ENCODE measurements at places on chromosomes 2 and 18.

DNA sequence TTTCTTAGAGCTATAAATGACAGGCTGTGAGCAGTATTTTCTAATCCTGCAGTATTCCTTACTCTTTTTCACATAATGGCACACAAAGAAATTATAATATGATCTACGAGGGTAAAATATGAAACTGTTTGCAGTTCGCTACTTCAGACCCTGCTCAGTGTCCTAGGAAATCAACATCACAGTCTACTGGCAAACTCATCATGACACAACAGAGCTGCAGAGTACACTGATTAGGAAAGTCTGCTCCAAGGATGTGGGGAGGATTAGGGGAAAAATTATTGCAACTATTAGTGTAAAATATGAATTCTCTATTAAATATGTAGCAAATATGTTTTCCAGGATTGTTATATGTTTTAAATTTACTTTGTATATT lies 149.2 kb upstream of the REG3G start:
- no peak for DNase-seq

DNA sequence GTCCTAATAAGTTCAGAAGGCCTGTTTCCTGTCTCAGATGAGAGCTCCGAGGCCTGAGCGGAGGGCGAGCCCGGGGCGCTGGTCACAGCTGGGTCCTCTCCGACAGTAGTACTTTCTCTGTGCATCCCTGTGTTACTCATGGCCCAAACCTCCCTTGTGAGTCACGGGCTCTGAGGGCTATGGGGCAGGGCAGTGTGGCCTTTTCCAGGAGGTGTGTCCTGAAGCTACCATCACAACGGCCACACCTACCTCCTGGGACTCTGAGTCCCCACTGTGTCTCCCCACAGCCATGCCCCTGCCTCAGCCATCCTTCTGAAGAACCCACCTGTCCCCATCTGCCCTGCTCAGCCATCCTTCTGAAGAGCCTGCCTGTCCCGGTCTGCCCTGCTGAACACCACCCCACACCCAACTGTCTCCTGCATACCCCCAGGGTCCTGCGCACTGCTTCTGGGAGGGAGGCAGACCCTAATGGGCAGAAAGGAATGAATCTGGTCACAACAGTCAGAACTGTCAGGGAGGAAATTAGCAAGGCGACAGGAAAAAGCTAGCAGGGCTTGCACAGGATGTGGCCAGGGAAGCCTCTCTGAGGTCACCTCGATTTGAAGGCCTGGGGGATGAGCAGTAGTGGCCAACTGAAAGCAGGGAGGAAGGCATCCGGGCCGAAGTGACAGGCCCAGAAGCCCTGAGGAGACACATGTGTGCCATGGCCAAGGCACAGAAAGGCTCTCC lies 145.4 kb upstream of the RIOK3 start:
- no peak for DNase-seq

GRCh38 chr2:131145040-131145439 lies 39.9 kb downstream of the PLEKHB2 start:
- DNase-seq, result no peak

GRCh38 chr2:62202729-62203128 lies 6.8 kb downstream of the B3GNT2 start:
- DNase-seq, result no peak

GRCh38 chr18:12883684-12884405 lies at the start of gene PTPN2:
TSS of gene PTPN2 (minus strand) at chr18:12884237. CDS start at chr18:12884141, 96 bp downstream.
- DNase-seq, result peak; percentile 88

DNA sequence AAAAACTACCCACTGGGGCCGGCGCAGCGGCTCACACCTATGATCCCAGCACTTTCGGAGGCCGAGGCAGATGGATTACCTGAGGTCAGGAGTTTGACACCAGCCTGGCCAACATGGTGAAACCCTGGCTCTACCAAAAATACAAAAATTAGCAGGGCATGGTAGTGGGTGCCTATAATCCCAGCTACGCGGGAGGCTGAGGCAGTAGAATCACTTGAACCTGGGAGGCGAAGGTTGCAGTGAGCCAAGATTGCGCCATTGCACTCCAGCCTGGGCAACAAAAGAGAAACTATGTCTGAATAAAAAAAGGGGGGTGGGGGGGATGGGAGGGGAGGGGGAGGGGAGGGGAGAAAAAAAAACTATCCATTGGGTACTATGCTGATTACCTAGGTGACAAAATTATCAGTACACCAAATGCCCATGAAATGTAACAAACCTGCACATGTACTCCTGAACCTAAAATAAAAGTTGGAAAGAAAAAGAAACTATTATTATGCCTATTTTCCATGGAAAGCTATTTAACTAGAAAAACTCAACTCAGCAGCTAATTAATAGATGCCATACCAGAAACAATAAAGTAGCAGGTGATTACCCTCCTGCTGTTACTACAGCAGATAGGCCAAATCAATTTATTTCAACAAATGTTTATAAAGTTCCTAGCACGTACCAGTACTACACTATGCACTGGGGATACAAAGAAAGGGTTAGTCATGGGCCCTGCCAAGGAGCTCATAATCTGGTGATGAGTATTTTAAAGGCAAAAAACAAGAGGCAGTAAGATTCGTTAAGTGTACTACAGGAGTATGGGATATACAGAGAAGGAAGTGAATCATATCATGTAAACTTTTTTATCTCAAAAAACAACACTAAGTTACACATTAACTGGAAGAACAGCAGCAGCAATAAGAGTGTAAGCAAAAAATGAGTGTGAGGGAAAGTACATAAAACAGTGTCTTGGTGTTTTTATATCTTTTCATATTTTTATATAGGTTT lies 112.8 kb upstream of the SLC39A10 start:
- no peak for DNase-seq

DNA sequence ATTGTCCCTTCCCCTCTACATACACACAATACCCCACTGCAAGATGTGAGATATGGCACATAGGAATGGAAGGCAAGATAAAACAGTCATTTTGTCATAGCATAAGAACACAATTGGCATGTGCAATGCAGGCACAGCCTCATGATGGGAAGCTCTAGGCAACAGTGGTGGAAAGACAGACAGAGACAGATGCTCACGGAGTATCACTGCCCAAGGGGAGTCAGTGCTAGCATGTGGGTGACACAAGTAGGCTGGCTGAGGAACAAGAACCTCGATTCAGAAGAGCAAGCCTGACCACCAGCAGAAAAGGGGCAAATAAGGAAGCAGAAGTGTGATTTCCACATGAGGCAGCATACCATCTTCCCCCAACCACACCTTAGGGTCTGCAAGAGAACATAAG lies 323.6 kb downstream of the PAX3 start:
- DNase-seq, result no peak

DNA sequence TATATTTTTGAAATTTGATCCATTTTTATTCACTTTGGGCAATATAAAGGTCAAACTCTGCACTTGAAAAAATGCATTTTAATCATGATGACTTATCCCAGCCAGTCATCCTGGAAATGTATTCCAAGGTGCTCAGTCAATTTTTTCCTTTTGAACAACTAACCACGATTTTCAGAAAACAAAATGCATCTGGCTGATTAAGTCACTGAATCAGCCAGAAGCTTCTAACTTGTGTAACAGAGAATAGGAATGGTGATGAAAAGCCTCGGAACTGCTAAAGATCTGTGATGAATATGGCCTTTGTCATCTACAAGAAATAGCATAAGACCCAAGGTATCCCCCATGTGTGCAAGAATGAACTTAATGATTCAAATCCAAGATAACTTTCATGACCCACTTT lies 572.7 kb downstream of the EPHA4 start:
- no peak for DNase-seq

DNA sequence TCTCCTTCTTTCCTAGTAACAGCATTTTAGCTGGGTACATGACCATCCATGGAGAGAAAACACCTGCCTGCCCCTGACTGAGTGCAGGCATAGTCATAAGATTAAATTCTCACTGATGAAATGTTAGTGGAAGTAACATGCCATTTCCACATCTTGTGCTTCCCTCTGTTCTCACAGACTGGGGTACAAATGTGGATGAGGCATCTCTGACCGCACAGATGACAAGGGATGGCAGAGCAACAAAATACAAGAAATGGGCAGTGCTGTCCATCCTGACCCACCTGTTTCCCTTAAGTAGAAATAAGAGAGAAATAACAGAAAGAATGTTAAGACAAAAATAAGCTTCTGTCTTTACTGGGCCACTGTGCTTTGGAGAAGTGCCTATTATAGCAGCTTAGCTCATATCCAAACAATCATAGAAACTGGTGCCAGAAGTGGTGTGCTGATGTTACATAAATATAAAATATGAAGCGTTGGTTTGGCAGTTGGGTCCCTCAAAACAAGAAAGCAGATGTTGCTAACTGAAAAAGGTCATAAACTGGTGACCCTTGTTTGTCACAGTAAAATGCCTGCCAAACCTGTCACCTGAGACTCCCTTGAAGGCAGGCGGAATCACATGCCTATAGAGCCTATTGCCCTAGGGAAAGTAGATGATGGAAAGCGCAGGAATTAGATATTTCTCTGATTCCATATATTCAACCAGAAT lies 72.4 kb upstream of the CCDC150 start:
- DNase-seq, result no peak
